DMS153 (cell line): ENCODE measurements at places on chromosomes 11 and 22.

- DNase-seq, result no peak
These were observed 30.7 kb upstream of the PRODH start for GRCh38 chr22:18966748-18967147.

DNA sequence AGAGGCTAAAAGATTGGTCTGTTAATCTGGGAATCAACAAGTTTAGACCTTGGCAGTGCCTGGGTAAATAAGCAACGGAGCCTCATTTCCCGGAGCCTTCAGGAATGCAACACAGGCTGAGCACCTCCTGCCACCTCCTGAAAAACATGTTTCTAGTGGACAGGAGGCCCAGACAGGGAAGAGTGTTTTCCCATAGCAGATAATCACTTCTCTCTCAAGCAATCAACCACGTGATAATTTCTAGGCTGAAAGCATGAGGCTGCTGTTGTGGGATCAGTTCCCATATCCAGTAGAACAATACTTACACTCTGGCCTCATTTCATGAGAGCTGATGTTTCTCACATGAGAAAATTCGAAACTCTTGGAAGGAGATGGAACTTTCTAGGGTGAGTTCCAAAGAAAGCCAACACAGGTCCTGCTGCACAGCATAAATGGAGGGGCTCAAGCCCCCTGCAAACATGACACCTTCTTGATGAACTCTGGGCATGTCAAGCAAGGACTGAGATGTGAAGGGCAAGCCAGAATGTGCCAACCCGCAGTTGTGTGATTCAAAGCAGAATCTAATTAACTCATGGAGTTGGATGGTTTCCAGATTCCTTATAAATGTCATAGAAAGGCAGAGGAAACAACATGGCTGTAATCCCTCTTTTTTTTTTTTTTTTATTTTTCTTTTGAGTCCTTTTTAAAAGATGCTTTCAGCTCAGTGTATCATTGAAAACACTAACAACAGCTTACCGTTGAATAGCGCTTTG, 228.5 kb upstream of the SESN3 start:
- DNase-seq, result no peak

DNA sequence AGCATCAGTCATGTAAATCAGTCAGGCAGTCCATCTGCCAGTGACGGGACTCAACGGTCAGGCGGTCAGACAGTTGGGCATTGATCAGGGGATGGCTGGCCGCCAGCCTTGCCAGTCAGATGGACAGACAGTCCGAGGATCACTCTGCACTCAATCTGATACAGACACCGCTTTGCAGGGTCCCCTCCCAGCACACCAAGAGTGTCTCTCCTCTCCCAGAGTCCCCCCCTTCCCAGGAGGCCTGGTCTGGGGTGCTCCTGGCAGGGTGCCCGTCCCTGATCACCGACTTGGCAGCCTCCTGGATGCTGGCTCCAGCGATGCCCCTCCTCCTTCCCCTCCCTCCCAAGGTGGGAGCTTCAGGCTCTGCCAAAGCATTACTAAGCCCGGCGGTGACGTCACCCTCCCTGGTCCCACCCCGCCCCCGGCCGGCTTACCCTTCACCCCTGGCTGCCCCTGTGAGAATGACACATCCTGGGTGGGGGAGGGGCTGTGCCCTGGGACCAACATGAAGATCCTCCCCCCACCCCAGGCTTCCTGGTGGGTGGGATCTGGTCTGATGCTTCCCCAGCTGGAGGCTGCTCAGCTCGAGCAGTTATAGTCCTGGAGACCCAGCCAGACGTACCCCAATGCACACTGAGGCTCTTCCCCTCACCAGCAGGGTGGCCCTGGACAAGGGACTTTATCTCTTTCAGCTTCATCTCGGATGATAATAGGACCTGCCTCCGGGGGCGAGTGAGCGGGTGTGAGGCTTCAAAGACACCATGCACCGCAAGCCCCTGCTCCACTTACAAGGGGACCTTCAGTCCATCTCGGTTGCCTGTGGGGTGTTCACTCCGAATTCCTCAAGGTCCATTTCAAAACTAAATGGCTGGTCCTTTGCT, 69.2 kb downstream of the CD82 start:
- peak; percentile 24 for DNase-seq

DNA sequence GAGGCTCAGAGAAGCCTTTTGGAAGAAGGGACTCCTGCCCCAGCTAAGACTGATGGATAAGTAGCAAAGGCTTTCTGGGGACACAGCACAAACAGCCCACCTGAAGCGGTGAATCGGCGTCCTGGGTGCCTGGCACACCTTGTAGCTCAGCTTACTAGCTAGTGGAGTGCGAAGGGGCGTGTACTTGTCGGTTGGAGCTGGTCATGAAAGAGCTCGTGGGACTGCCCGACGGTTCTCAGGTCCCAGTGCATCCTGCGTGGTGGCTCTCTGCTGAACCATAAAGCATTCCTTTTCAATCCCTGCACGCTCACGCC, 690 bp upstream of the UVRAG start:
- DNase-seq, result peak; percentile 85
